ENCODE measurements at places on chromosomes 6 and 20.

GRCh38 chr20:45976086-45976485 is 4.1 kb upstream of the ZNF335 start:
- DNase-seq: no peak

- no peak for DNase-seq
Observed at GRCh38 chr20:40864470-40864869, 164.2 kb upstream of the TOP1 start.

DNA sequence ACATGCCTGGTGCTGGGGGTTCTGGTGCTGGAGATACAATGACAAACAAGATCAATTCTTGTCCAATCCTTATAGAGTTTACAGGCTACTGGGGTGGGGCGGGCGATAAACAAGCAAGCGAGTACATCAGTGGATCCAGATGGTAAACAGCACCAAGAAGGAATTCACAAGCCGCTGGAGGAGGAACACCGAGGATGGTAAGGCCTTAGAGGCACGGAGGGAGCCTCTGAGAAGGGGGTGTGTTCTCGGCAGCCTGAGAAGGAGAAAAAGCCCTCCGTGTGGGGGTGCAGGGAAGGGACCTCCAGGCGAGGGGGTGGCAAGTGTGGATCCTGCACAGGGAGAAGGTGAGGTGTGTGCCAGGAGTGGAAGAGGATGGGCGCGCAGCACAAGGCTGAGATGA is 276.5 kb upstream of the FOXQ1 start:
- no peak for DNase-seq

DNA sequence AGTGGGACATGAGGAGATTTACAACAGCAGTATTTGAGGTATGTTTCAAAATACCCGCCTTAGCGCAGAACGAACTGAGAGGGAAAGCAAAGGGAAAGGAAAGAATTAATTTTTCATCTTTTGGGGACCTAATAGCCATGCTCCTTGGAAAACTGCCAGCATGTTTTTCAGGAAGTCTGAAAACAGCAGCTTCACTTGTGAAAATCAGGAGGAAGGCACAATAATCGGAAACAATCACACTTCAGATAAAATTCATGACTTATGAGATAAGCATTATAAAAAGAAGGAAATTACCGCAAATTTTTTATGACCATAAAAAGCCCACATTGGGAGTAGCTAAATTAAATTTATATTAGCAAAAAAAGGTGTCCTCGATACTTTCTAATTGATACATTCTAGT is 541.1 kb downstream of the HAO1 start:
- no peak for DNase-seq

GRCh38 chr6:27565839-27566779 is 93.2 kb upstream of the ZNF184 start:
- DNase-seq: no peak

GRCh38 chr6:169738204-169738975 is 13.0 kb downstream of the DYNLT2 start:
- DNase-seq: no peak

DNA sequence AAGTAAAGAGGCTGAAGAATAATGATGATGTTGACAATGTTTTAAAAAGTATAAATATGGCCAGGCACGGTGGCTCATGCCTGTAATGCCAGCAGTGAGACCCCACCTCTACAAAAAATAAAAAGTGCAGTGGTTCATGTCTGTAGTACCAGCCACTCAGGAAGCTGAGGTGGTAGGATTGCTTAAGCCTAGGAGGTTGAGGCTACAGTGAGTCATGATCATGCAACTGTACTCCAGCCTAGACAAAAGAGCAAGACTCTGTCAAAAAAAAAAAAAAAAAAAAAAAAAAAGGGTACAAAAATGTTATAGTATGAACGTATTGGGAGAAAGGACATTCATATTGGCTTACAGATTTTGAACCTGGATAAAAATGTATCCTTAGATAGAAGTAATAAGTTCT is 543.1 kb upstream of the IRAK1BP1 start:
- DNase-seq: no peak

DNA sequence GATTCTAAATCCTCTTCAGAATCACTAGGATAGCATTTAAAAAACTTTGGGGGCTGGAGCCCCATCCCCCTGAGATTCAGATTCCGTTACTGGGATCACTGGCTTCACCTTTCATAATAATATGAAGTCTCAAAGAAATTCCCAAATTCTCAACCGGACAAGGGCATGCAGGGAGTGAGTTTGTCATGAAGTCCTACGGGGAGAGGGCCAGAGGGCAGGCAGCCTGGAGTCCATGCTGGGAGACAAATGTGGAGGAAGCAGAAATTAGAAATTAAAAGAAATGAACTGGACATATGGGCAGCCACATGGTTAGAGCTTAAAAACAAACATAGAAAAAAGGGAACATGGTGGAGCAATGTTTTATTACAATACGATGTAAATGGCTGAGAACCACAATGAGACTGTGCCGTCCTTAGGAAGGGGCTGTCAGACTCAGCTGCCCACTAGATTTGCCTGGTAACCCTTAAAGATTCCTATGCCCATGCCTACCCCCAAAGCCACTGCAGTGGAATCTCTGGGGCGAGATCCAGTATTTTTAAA is 142.6 kb downstream of the CEBPB start:
- DNase-seq: no peak

DNA sequence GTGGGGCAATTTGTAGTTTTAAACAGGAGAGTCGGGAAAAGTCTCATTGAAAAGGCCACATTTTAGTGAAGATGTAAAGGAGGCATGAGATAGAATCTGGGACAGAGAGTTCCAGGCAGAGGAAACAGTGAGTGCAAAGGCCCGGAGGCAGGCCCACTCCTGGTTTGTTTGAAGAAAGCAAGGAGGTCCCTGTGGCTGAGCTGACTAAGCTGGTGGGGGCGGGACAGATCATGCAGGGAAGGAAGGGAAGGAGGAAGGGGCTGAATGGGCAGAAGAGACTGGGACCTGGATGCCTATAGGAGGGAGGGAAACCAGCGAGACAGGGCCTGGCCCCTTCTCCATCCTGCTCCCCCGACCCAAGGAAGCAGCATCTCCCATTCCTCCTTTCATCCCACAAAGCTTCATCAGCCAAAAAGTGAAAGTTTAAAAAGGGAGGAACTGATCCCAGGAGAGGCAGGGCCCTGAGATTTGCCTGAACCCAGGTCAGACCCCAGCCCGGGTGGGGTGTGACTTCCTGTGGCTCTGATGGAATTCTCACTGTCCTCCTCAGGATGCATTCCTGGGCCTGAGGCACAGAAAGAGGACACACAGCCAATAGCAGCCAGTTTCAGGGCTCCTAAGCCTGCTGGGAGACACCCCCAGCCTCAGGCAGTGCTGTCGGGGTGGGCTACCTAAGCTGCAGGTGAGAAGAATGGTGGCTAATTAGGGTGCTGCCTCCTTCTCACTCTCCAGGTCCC is 54.2 kb upstream of the SIRPA start:
- DNase-seq: no peak

- DNase-seq: no peak
Observed at GRCh38 chr6:52790861-52791260, 12.8 kb downstream of the GSTA1 start.

DNA sequence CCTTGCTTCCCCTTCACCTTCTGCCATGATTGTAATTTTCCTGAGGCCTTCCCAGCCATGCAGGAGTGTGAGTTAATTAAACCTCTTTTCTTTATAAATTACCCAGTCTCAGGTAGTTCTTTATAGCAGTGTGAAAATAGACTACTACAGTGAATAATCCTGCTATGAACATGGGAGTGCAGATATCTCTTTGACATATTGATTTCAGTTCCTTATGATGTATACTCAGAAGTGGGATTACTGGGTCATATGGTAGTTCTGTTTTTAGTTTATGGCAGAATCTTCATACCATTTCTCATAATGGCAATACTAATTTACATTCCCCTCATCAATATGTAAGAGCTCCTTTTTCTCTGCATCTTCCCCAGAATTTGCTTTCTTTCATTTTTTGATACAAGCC is 26.0 kb downstream of the PACRG start:
- DNase-seq: no peak

DNA sequence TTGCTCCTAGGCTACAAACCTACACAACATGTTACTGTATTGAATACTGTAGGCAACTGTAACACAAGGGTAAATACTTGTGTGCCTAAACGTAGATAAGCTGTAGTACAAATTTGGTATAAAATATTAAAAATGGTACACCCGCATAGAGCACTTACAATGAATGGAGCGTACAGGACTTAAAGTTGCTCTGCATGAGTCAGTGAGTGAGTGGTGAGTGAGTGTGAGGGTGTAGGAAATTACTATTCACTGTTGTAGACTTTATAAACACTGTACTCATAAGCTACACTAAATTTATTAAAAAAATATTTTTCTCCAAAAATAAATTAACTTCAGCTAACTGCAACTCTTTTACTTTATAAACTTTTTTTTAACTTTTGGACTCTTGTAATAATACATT is 391.6 kb downstream of the ADGRB3 start:
- DNase-seq: no peak

- no peak for DNase-seq
Observed at GRCh38 chr6:111715321-111715720, 109.6 kb upstream of the TRAF3IP2 start.

- no peak for DNase-seq
Observed at GRCh38 chr20:63742381-63743024, 2.9 kb downstream of the SLC2A4RG start.

GRCh38 chr6:49906526-49906925 is 40.2 kb upstream of the CRISP1 start:
- DNase-seq: no peak

DNA sequence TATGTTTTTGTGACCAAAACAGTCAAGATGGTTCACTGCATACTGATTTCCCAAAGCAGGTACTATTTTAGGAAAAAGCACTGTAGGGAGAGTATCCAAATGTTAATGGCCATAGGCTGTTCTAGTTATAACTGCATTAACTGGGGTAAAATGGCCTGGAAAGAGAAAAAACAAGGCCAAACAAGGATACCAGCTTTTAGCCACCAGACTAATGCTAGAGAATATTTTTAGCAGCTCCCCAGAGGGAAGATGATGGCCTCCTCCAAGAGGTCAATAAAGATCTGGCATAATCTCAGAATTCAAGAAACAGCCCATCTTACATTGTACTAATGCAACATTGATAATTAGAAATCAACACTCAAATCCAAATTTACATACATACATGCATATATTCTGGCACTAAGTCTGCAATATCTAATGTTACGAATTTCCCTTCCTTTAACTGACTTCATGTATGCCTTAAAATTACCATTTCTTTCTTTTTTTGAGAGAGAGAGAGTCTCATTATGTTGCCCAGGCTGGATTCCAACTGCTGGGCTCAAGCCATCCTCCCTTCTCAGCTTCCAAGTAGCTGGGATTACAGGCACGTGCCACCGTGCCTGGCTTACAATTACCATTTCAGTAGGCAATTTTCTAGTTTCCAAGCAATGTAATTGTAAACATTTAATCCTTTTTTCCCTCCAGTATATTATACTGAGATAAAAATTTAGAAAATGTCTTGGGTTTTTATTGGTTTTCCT is 9.3 kb downstream of the COX7A2 start:
- no peak for DNase-seq

DNA sequence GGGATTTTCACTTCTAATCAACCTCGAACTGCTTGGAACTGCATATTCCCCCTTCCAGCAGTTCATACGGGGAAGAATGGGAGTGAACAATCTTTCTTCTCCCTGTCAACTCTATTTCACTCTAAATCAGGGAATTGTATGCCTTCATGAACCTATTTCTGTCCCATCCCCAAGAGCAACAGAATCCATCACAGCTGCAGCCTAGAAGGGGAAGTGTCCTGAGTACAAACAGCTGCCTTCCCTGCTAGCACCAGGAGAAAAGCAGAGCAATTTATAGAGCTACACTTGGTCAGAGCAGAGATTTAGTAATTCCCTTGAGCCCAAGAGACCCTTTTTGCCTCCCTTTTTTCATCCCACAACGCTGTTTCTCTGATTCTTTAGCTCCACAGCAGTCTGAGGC is 208.4 kb downstream of the ADGRG6 start:
- no peak for DNase-seq

GRCh38 chr20:37888641-37889040 is 14.3 kb upstream of the VSTM2L start:
- DNase-seq: no peak

DNA sequence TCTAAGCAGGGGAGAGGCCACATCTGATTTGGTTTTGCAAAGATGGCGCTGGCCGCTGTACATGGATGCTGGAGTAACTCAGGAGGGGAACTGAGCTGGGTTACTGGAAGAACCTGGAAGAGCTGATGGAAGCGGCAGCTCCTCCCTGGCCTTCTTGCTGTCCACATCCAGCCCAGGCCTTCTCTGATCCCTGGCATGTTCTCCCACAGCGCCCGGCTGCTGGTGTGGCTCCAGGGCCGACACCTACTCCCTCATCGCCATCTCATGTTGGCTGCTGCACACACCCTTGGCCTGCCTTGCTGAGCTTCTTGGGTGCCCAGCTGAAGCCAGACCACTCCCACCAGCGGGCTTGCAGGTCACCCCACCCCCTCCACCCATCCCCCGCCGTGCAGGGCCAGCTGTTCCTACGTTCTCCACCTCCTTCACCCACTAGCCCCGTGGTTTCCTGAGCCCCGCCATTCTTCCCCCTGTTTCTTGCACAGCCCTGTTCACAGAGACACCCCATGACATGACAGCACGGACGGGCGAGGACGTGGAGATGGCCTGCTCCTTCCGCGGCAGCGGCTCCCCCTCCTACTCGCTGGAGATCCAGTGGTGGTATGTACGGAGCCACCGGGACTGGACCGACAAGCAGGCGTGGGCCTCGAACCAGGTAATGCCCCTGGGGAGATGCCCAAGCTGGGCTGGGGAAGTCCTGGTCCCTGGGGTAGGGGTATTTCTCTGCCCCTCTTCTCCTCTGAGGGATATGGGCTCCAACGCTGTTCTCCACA is 28.4 kb downstream of the VSTM2L start:
- no peak for DNase-seq

- no peak for DNase-seq
Observed at GRCh38 chr6:150596439-150596838, 3.2 kb upstream of the PLEKHG1 start.

- no peak for DNase-seq
Observed at GRCh38 chr6:53252177-53252692, 96.5 kb downstream of the ELOVL5 start.

GRCh38 chr20:22381812-22382416 is 202.5 kb downstream of the FOXA2 start:
- DNase-seq: no peak

- no peak for DNase-seq
Observed at GRCh38 chr6:27619436-27619835, 146.5 kb upstream of the ZNF184 start.

- DNase-seq: no peak
Observed at GRCh38 chr6:77337392-77337791, 125.9 kb downstream of the HTR1B start.

GRCh38 chr6:158655569-158656450 is 6.0 kb downstream of the SYTL3 start:
- no peak for DNase-seq

DNA sequence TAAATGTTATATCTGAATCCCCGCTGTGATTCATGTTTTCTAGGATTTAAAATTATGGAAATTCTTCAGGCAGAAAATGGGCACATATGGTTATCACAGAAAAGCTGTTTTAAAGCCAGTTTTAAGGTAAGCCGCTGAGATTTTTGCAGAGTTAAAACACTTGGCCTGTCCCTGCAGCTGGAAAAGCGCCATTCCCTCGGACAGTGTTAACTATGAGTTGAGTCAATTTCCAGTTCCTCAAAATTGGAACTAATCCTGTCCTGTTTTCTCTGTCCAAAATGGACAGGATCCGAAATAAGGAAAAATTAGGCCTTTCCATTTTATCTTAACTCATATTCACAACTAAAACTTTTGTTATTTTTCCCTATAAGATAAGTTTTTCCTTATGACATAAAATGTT is 225.2 kb downstream of the SAMD5 start:
- no peak for DNase-seq

- DNase-seq: no peak
Observed at GRCh38 chr20:60467078-60467477, 508.9 kb downstream of the CDH26 start.

All from AG04449 (cell line).